A549 (cell line): ENCODE measurements at places on chromosomes 12 and 14.
A peak's percentile ranks its signal among the peaks of the same experiment; 100 is the strongest.

- no peak for DNase-seq
These were observed 167.0 kb upstream of the ALG10B start for GRCh38 chr12:38149395-38150073.

GRCh38 chr14:106842687-106843086 is 1316.3 kb downstream of the TMEM121 start:
- DNase-seq = peak; percentile 56

GRCh38 chr12:55931317-55931779 is 386 bp downstream of the DGKA start:
- DNase-seq = peak; percentile 38

- no peak for DNase-seq
These were observed 29.5 kb upstream of the TMX1 start for GRCh38 chr14:51210594-51210993.

DNA sequence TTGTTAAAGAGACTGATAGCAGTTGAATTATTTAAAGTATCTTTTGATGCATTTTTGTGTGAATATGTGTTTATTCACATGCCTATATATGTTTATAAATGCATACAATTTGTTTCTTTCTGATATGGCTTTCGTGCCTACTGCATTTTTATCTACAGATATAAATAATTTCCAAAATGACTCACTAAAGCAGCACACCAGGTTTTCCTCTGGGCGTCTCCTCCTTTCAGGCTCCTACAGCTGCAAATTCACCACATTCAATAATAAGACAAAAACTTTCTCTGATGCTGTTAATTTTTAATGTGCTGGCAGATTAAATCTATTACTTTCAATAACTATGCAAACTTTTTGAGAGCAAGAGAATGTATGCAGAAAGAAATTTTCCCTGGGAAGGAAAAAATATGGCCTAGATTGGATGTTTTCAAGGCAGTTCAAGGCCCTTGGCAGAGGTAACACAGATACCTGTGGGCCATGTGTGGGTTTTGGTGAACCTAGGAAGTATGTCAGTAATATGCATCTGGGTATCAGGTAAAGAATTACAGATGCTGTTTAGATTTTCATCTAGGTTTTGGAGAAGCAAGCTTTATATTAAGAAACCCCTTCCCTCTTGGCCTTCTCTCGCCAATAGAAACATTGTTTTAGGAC is 381.8 kb downstream of the EGLN3 start:
- no peak for DNase-seq

- DNase-seq = no peak
These were observed 176.5 kb downstream of the PIWIL1 start for GRCh38 chr12:130514149-130514551.

DNA sequence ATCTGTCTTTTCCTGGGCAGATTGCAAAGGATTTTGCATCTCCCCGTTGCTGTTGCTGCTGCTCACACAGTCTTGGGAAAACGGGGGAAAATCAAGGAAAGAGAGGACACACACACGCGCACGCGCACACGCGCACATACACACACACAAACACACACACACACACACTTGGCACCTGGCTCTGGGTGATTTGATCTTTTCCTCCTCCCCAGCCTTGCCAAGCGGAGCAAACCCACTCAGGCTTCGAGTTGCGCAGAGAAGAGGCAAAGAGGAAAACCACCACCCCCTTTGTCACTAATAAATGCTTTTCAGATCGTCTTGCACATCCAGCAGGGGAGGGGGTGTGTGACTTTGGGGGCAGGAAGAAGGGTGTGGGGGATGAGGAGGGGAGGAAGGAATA is 965 bp upstream of the NOS1 start:
- no peak for DNase-seq

DNA sequence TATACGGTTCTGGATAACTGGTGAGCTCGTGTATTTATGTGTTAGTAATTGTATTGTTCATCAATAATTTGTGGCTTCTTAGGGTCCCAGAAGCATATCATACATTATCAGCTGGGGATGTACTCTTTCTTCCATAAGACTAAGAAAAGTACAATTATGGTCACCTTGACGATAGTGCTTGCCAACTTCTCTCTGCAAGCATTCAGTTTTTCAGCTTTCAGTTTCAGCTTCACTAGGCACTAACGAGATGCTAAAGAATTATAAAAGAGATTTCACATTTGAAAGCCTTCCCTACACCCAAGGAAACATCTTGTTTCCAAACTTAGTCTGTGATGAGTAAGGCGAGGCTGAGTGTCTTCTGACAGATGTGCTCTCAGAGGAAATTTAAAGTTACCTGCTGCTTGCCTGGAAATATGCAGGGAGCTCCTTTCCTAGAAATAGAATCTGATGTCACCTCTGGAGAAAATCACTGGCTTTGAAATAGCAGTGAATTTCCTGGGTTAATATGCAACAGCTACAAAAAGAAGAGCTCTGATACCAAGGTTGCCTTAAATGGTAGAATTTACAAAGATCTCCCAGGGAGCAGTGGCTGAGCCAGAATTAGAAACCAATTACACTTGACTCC is 1419.9 kb upstream of the TMEM132C start:
- no peak for DNase-seq

GRCh38 chr12:45336762-45337596 is 121.1 kb downstream of the ANO6 start:
- DNase-seq = no peak

GRCh38 chr14:45258073-45258472 is 5.1 kb upstream of the MIS18BP1 start:
- DNase-seq = no peak

- no peak for DNase-seq
These were observed 11.6 kb upstream of the TMEM117 start for GRCh38 chr12:43824207-43824775.

GRCh38 chr12:9820281-9820930 is 6.9 kb upstream of the KLRF1 start:
- DNase-seq = no peak

GRCh38 chr12:103279444-103279843 is 216.3 kb downstream of the C12orf42 start:
- no peak for DNase-seq

DNA sequence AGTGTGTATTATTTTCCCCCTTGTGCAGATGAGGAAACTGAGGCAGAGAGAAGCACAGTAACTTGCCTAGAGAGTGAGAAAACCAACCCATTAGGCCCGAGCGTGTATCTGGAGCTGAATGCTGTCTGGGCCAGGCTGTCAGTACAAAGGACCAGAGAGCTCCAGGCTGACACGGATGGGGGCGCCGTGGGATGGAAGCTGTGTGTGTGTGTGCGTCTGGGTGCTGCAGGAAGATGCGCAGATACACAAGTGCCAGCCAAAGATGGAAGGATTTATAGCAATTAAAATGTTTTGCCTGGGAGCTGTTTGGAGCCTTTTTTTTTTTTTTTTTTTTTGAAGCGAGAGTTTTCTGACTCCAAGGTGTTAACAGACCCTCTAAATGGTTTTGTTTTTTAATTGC is 53.7 kb upstream of the GPATCH2L start:
- no peak for DNase-seq

- no peak for DNase-seq
These were observed 32.2 kb downstream of the SH2B3 start for GRCh38 chr12:111437816-111438454.

DNA sequence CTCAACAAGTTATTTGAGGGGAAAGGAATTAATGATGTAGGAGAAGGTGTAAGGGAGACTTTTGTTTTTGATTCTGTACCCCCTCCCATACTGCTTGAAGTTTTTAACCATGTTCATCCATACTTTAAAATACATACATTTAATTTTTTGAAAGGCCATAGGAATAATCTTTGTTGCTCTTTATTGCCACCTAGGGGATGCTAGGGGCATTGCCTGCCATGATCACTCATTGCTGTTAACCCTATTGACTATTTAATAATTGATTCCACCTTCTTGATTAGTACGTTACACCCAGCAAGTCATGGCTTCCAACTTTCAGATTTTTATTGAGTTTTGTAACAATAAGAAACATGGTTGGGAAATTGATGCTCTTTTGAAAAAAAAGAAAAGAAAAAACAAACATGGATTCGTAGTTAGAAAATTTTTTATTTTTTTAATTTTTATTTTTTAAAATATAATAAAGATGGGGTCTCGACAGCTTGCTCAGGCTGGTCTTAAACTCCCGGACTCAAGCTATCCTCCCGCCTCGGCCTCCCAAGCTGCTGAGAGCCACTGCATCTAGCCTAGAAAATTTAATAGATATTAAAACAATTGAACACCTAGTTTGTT is 8.5 kb upstream of the PRKAB1 start:
- peak; percentile 52 for DNase-seq

- DNase-seq = no peak
These were observed 27.9 kb upstream of the DICER1 start for GRCh38 chr14:95185033-95185766.
